Ovary (tissue), 10 donors: ENCODE measurements at places on chromosomes 12 and 14.
A peak's percentile ranks its signal among the peaks of the same experiment; 100 is the strongest.

GRCh38 chr12:18135086-18135485 is 45.1 kb upstream of the RERGL start:
- H3K27ac ChIP-seq, result no peak overlapping the region
- no peak for DNase-seq
- no peaks in the 10 kb centered on the region for H3K27me3 ChIP-seq
- no peak overlapping the region for H3K4me3 ChIP-seq

DNA sequence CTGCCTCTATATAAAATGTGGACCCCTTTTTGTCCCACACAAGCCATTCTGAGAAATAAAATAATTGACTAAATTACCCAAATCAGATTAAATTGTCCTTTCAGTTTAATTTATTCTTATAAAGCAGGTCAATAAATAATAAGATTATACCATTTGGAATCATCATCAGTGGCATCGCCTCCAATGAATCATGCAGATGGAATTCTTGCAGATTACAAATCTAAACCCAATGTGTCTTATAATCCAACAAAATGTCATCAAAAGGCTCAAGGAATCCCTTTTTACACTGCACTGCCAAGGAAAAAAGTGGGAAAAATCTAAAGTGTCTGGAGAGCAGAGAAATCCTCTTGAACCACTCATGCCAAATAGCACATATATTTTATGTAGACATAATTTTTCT is 138.2 kb upstream of the TSPAN8 start:
- H3K27me3 ChIP-seq, result no peaks in the 10 kb centered on the region
- no peak overlapping the region for H3K4me3 ChIP-seq
- DNase-seq, result no peak
- H3K36me3 ChIP-seq, result no peaks in the 10 kb centered on the region

DNA sequence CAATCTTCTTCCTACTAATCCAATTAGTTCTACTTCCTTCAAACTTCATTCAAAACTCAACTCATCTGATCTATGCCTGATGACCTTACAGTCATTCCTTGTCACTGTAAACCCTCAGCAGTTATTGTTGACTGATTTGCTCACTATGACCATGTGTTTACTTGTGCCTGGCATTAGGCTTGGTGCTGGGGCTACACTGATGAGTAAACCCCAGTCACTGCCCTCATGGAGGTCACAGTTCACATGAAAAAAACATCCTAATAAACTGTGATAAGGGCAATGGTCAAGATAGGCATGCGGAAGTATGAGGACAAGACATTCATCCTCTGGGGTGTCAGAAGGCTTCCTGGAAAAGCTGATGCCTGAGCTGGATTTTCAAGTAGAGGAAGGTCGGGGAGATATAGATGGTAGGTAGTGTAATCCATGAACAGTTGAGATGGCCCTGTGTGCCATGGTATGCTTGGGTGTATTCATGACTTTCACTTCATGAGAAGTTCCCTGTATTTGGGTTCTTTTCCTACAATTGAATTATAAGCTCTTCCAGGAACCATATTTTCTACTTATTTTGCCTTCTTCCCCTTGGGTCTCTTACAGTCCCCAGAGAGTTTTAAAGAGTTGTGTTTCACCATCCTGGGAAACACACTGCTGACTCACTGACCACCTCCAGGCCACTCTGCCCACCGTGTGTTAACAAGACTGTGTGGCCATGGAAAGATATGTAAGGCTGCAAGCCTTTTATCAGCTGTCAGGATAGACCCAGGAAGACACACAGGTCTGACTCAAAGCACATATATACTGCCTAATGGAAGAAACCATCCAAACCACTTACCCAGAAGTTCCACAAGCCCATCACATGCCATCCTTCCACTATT is 38.7 kb upstream of the DUSP6 start:
- no peaks in the 10 kb centered on the region for H3K4me1 ChIP-seq
- no peak for DNase-seq
- H3K36me3 ChIP-seq, result no peaks in the 10 kb centered on the region
- no peaks in the 10 kb centered on the region for H3K27me3 ChIP-seq
- H3K27ac ChIP-seq, result no peak overlapping the region

- no peak overlapping the region for H3K27ac ChIP-seq
- peaks cover 19% of the 10 kb centered on the region for H3K4me1 ChIP-seq
- H3K27me3 ChIP-seq, result no peaks in the 10 kb centered on the region
- no peak overlapping the region for H3K4me3 ChIP-seq
- H3K36me3 ChIP-seq, result no peaks in the 10 kb centered on the region
Measured at GRCh38 chr14:49970474-49971147, 77.7 kb downstream of the ARF6 start.

GRCh38 chr12:40224439-40225291 is at the start of gene LRRK2:
Gene LRRK2, plus strand, starts transcription at chr12:40224997. Its CDS starts 135 bp downstream, at chr12:40225132.
- peaks cover 1% of the 10 kb centered on the region for H3K4me1 ChIP-seq
- peak; percentile 83 for DNase-seq
- H3K4me3 ChIP-seq, result peak within 1 kb of the TSS; percentile 87
- H3K36me3 ChIP-seq, result no peaks in the 10 kb centered on the region
- H3K27ac ChIP-seq, result peak within 1 kb of the TSS; percentile 88

GRCh38 chr14:51507511-51507905 is 144.2 kb upstream of the FRMD6 start:
- H3K4me1 ChIP-seq, result peaks cover 7% of the 10 kb centered on the region
- H3K4me3 ChIP-seq, result no peak overlapping the region
- no peaks in the 10 kb centered on the region for H3K36me3 ChIP-seq
- peak overlapping the region; percentile 78 for H3K27ac ChIP-seq

- no peaks in the 10 kb centered on the region for H3K27me3 ChIP-seq
- DNase-seq, result no peak
- H3K36me3 ChIP-seq, result no peaks in the 10 kb centered on the region
- H3K4me1 ChIP-seq, result no peaks in the 10 kb centered on the region
- no peak overlapping the region for H3K27ac ChIP-seq
- H3K4me3 ChIP-seq, result no peak overlapping the region
Measured at GRCh38 chr12:132384916-132385774, 55.8 kb upstream of the GALNT9 start.

DNA sequence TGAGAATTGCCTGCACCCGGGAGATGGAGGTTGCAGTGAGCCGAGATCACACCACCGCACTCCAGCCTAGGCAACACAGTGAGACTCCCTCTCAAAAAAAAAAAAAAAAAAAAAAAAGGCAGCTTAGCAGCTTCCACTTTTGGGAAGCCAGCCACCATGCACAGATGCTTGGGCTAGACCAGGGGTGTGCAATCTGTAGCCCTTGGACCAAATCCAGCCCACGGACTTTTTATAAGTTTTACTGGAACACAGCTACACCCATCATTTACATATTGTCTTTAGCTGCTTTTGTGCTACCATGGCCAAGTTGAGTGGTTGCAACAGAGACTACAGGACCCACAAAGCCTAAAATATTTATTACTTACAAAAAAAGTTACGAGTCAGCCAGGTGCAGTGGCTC is 6.7 kb downstream of the CIT start:
- H3K36me3 ChIP-seq, result no peaks in the 10 kb centered on the region
- no peak overlapping the region for H3K4me3 ChIP-seq
- H3K4me1 ChIP-seq, result no peaks in the 10 kb centered on the region
- DNase-seq, result no peak
- H3K27me3 ChIP-seq, result no peaks in the 10 kb centered on the region

DNA sequence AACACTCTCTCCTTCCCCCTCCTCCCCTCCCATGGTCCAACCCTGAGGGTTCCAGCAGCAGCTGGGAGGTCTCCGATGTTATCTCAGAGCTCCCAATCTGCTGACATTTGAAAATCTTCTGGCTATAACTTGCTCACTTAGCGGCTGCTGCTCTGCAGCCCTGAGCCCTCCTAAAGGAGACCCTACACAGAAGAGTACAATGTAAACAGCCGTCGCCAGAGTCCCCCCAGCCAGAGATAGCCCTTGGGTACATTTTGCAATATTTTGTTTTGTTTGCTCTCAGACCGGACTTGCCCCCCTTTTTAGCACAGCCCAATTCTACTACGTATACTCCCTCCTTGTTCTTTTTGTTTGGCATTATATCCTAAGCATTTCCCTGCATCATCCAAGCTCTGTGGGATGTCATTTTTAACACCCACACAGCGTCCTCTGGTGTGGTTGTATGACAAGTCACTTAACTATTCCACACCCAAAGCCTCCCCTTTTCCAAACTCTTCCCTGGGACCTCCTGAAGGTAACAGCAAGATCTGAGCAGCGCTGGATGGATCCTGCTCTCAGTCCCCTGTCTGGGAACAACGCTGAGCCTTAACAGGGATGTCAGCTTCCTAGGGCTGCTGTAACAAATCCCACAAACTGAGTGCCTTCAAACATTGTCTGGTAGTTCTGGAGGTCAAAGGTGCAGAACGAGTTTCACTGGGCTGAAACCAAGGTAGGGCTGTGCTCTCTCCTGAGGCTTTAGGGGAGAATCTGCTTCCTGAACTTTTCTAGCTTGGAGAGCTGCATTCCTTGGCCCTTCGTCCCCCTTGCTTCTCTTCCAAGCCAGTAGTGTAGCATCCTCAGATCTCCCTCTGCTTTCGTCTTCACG is 25.3 kb upstream of the TCL1B start:
- H3K36me3 ChIP-seq, result no peaks in the 10 kb centered on the region
- H3K4me1 ChIP-seq, result peaks cover 14% of the 10 kb centered on the region
- H3K4me3 ChIP-seq, result no peak overlapping the region
- DNase-seq, result no peak
- peak overlapping the region; percentile 77 for H3K27ac ChIP-seq
- H3K27me3 ChIP-seq, result no peaks in the 10 kb centered on the region

DNA sequence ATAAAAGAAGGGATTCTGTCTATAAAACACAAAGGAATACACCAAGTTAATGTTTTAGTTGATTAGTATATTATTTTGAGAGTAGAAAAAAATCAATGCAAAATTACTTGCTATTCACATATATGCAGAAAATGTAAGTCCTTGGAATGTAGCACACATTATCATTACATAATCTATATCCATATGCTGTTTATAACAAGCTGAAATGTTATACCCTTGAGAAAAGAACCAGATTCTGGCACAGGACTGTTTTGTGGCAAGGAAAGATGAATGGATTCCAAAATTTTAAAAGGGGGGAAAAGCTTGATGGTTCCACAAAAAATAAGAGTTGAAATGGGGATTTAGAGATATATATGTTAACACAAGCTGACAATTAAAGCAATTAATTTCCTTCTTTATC is 153.6 kb downstream of the MSRB3 start:
- DNase-seq, result no peak
- no peak overlapping the region for H3K27ac ChIP-seq
- H3K36me3 ChIP-seq, result no peaks in the 10 kb centered on the region
- no peaks in the 10 kb centered on the region for H3K27me3 ChIP-seq
- no peak overlapping the region for H3K4me3 ChIP-seq

GRCh38 chr12:56725723-56726102 is 614 bp upstream of the NACA start:
- H3K4me3 ChIP-seq, result peak overlapping the region; percentile 92
- H3K27me3 ChIP-seq, result no peaks in the 10 kb centered on the region
- H3K27ac ChIP-seq, result peak overlapping the region; percentile 75
